ENCODE measurements at places on chromosomes 13 and 19.

- peak; percentile 56 for DNase-seq
Observed at GRCh38 chr19:39408392-39409207, 2.0 kb downstream of the ZFP36 start.

DNA sequence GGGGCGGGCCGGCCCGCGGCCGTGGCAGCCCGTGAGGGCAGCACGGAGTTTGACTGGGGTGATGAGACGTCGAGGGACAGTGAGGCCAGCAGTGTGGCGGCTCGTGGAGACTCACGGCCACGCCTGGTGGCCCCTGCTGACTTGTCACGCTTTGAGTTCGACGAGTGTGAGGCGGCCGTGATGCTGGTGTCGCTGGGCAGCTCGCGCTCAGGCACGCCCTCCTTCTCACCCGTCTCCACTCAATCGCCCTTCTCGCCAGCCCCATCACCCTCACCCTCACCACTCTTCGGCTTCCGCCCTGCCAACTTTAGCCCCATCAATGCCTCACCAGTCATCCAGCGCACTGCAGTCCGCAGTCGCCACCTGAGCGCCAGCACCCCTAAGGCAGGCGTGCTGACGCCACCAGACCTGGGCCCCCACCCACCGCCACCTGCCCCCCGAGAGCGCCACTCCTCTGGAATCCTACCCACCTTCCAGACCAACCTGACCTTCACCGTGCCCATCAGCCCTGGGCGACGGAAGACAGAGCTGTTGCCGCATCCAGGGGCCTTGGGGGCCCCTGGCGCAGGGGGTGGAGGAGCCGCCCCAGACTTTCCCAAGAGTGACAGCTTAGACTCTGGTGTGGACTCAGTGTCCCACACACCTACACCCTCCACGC, 4.5 kb downstream of the CIC start:
- DNase-seq, result no peak

DNA sequence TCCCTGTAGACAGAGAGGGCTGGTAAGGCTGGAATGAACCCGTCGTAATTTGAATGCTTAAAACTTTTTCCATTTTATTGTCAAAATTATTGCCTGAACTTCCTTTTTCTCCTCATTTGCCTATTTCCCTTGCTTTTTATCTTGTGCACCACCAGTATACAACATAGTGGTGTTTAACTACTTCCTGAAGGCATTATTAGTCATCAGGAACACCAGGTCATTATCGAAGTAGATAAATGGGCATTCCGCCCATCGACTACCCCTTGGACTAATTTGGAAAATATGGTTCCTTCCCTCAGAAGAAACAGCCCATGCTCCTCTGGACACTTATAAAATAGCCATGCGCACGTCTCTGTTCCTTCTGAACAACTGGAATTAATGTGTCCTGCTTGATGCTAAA, 232.1 kb downstream of the TM9SF2 start:
- DNase-seq, result no peak

DNA sequence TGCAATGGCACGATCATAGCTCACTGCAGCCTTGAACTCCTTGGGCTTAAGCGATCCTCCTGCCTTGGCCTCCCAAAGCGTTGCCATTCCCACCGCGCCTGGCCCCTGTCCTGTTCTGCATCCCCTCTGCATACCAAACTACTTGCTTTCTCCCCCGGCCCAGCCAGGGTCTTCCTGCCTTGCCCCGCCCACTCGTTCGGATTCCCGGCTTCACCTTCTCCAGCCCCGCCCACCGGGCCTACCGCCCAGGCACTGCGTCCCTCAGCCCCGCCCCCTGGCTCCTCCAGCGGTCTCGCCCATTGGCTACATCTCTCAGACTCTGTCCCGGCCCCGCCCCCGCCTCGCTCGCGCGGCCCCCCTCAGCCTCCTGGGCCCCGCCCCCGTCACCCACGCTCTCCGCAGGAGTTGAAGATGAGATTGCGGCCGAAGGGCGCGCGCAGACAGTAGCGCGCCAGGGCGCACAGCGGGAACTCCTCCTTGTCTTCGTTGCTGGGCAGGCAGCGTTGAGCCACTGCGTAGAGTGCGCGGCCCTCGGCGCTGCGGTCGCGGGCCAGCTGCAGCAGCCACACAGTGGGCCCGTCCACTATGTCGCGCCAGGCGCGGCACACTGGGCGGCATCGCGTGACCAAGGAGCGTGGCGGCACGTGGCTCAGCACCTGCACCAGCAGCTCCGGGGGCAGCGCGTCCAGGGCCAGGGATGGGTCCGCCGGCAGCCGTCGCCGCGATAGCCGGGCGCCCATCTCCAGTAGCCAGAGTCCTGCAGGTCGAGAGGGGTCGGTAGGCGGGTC, 19.0 kb downstream of the MRPS12 start:
- DNase-seq, result peak; percentile 91

DNA sequence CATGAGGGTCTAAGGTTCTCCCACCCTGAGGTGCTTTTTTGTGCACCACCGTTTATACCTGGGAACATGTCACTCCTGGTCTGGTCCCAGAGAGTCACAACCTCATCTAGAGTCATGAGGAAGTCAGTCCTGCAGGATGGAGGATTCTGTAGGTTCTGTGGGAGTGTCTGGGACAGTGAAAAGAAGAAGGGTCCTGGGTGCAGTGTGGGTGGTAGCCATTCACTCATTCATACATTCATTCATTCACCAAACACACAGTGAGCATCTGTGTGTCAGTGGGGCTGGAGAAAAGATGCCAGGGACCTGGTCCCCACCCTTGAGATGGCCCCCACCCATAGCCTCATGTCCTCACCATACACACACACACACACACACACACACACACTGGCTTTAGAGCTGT, 8.7 kb upstream of the CEACAM18 start:
- no peak for DNase-seq

GRCh38 chr13:67235265-67235664, 5.1 kb upstream of the PCDH9 start:
- no peak for DNase-seq

- DNase-seq, result no peak
Observed at GRCh38 chr13:92575777-92576176, 650.8 kb upstream of the GPC6 start.

- DNase-seq, result peak; percentile 35
Observed at GRCh38 chr19:57675881-57676280, 5.9 kb upstream of the ZNF551 start.

DNA sequence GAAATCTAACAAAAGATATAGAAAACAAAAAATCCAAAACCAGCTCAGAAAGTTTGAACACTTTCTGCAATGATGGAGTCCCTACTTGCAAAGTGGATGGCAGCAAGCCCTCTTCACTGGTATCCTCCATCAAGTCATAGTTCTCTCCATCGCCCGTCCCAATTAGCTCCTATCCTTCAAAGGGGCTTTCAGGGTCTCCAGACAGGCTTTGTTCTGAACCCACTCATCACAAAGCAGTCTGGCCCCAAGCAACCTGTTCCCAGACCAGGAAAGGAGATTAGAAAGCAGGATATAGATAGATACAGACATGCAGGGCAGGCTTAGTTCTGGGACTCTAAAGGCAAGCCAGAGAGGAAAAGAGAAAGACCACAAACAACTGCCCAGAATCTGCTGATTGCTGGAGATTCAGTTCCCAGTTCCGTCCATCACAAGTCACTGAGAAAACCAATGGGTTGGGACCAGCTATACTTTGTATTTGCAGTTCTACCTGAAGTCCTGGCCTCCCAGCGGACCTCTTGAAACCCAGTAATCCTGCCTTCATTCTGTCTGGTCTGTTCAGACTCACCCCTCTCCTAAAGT, 47.2 kb upstream of the EPHX3 start:
- DNase-seq, result no peak

DNA sequence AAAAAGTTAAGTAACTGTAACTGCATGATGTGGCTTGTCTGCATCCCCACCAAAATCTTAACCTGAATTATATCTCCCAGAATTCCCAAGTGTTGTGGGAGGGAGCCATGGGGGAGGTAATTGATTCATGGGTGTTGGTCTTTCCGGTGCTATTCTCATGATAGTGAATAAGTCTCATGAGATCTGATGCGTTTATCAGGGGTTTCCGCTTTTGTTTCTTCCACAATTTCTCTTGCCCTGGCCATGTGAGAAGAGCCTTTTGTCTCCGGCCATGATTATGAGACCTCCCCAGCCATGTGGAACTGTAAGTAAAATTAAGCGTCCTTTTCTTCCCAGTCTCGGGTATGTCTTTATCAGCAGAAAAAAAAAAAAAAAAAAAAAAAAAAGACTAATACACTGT, 385.8 kb downstream of the SLITRK1 start:
- no peak for DNase-seq

DNA sequence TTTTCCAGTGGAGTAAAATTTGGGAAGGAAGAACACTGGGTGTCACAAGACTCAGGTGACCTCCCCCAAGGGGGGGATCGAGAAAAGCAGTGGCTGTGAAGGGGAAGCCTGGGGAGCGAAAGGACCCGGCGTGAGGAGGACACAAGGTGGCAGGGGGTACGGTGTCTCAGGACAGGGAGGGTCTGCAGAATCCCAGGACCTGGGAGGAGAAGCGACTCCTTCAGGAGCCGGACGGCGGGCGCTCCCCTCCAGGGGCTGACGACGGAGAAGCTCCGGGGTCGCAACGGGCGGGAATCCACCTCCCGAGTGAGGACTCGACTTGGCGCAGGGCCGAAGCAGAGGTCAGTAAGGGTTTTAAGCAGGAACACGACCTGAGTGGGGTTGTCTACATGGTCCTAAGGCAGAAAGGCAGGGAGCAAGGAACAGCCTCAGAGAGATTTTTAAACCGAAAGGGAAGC, 529 bp downstream of the ZNF836 start:
- DNase-seq, result no peak

- peak; percentile 44 for DNase-seq
Observed at GRCh38 chr13:30027569-30028455, 177.4 kb upstream of the UBL3 start.

DNA sequence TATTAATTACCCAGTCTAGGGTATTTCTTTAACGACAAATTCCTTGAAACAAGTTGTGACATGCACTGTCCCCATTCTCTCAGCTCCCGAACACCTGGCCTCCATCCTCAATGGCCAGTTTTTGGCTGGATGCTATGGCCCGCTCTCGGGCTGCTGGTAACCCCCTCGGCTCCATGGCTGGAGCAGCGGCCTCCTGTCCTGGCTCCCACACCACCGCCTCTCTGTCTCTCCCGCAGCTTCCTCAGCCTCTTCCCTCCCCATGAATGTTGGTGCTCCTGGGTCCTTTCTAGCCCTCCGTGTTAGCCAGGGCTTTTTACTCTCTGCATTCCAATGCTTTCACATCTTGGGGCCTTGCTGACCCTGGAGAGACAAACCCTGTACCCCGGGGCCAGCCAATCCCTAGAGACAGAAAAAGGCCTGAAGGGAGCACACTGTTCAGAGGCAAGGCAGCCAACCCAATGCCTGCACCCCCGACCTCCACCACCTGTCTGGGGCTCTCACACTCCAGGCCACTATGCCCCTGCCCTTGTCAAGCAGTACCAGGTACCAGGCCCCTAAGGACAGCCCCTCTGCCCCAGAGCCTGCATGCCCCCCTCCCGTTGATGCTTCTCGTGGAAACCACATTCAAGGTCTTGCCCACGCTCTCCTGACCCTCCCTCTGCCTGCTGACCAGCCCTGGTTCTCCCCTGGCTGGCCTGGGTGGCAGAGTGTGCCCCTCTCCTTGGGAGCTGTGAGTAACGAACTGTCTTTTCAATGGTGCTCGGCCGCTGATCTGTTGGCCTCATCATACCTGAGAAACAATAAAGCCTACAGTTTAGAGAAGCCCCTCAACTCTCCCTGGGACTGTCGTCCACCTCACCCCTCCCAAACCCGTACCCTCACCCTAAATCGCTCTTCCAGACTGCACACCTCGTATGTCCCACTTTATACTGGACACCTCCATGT, 86.9 kb upstream of the GPR183 start:
- DNase-seq, result no peak

GRCh38 chr13:36559375-36559774, 114.4 kb upstream of the SERTM1 start:
- no peak for DNase-seq

GRCh38 chr13:32887617-32888016, 128.6 kb upstream of the KL start:
- DNase-seq, result no peak

GRCh38 chr13:42355092-42355485, 83.1 kb downstream of the AKAP11 start:
- DNase-seq, result no peak

DNA sequence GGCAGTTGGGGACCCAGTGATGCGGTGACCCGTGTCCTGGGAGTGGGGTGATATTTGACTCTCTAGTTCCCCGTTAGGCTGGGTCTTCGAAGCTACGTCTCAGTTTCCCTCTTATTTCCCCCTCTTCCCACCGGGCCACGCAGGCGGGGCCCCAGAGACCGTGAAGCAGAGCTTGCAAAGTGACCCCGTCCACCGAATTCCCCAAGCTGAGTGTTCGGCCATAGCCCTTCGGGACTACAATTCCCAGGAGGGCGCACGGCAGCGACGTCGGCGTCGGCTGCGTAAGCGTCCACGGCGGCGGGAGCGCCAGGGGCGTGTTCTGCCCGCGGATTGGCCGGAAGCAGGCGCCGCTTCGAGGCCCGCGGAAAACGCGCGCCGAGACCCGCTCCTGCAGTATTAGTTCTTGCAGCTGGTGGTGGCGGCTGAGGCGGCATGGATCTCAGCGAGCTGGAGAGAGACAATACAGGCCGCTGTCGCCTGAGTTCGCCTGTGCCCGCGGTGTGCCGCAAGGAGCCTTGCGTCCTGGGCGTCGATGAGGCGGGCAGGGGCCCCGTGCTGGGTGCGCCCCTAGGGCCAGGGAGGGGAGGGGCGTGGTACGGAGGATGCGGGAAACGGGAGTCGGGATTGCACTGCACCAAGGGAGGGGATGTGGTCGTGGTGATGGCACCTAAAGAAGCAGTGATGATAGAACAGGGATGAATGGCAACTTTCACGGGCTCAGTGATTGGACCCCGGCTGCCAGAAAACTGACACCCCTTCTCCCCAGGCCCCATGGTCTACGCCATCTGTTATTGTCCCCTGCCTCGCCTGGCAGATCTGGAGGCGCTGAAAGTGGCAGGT, at the start of gene RNASEH2A:
Gene RNASEH2A, plus strand, starts transcription at position 343 of the 840 bp plus-strand sequence. Its CDS starts 90 bp downstream, at position 433.
- peak; percentile 94 for DNase-seq

DNA sequence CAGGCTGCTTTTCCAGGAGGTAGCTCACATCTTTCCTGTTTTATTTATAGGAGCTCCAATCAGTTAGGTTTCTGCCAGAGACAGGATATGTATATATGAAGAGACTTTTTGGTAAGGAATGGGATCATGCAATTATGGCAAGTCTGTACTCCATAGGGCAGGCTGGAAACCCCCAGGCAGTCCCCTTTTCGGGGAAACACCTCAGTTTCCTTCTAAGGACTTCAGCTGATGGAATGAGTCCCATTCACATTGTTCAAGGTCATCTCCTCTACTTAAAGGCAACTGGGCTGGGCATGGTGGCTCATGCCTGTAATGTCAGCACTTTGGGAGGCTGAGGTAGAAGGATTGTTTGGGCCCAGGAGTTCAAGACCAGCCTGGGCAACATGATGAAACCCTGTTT, 10.9 kb upstream of the SLC25A42 start:
- DNase-seq, result no peak

DNA sequence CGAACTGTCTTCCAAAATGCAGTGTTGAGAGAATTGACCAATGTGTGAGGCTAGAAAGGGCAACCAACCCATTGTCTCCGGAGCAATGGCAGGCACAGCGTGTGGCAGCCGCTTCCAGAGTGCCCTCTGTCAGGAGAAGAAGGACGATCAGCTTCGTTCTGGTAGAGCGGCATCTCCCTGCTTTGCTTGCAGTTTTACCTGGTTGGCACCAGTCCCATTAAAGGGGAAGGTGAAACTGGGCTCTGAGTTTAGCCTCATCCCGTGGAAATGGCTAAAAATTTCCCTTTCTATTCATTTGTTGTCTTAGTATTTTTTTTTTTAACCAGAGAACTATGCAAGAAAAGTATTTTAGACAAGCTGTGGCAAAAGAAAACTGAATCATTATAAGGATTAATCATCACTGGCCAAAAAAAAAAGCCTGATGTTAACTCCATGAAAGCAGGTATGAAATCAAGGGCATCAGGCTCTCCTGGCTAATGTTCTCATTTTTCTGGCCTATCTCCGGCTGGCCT, 81.5 kb upstream of the SLC7A1 start:
- DNase-seq, result no peak

GRCh38 chr13:112054616-112055015, 12.3 kb upstream of the SOX1 start:
- no peak for DNase-seq
